ENCODE measurements at places on chromosomes 13 and 19.

DNA sequence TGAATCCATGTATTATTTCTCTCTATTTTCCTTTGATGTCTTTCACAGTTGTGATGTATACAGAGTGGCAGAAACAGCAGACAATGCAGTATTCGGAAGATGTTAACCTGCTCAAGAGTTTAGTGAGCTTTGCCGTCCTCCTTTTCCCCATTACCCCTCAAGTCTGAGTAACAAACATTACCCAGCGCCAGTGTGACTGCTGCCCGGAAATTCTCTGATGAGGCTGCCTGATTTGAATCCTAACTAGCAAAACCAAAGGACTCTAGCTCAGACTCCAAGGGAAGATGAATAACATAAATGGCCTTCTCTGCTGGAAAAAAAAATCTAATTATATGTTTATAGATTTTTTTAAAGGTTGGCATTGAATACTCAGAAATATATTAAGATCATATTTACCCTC lies 247.3 kb upstream of the SOX21 start:
- no peak for DNase-seq

DNA sequence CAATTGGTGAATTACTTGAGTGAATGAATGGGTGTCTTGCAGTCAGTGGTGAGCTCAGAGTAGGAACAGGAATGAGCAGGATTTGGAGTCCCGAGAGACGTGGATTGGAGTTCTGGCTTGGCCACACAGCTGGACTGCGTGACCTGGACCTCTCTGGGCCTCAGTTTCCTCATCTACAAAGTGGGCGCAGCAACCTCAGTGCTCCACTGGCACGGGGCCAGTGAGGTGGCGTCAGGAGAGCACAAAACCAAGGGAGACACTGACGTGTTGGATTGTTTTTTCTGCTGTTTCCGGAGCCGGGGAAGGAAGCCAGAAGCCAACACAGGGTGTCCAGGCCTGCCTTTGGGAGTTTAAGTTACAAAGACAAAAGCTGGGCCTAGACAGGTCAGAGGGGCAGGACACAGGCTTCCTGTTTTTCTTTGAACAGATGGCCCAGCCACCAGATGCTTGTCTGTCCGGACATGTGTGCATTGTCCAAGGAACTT lies 6.5 kb upstream of the DOCK6 start:
- DNase-seq, result no peak

DNA sequence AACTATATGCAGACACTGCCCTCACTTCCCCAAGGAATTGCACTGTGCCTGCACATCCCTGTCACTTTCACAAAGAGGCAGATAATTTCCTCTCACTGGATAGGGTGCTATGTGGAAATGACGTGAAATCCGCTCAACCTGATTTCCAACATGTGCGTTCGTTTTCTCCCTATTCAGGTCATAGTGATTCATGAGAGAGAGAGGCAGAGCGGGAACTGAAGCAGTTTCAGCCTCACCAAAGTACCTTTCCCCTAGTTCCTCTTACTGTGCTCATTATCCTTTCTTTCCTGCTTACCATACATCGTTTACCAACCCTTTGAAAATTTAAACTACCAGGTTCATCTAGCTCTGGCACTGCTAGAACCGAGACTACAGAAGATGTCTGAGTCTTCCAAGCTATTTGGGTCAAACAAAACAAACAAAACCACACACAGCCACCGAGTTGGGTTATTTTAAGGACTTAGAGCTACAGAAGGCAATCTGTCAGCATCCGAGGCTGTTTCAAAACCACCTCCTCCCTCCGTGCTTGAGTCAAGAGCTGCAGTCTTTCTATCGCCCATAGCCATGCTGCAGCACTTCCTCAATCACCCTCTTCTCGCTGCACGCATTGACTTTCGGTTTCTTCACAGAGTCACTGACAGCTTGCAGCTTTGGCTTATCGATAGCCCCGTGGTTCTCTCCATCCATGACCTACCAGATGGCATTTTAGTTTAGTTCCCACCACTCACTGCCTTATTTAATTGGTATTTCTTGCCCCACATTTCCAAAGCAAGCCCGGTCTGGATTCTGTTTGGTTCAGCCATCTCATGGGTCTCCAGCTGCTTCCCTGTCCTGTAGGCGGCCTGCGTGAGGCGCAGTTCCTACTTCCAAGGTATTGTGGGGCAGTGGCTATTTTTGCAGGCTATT lies 1395.8 kb downstream of the EFNB2 start:
- DNase-seq, result no peak

- DNase-seq, result no peak
These were observed 383.4 kb downstream of the IRS2 start for GRCh38 chr13:109403012-109403421.

DNA sequence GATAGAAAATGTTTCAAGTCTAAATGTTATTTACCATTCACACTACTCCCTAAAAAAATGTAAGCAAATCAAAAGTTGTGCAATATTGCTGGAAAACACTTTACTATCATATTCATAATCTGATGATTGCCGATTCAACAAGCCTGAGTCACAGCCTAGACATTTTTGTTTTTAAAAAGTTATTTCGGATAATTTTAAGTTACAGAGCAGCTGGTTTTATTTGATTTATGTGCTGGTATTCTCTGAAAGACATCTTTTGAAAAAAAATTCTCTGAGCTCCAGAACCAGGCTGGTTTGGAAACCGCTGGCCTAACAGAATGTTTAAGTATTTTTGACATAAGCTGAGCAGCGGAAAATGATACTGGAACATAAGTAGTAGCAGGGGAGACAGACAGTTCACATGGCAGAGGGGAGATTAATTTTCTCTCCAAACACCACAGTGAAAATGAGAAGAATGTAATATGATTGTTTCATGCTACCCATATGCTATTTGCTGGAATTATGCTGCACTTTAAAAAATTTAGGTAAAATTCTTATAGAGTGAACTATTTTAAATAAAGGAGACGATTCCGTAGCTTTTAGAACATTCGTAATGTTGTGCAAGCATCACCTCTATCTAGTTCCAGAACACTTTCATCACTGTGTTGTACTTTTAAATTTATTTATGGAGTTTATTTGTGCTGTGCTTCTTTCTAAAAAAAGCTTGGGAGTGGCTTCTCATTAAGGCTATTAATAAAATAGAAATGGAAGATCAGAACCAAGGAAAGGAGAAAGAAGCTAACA lies 36.1 kb downstream of the TBC1D4 start:
- no peak for DNase-seq

DNA sequence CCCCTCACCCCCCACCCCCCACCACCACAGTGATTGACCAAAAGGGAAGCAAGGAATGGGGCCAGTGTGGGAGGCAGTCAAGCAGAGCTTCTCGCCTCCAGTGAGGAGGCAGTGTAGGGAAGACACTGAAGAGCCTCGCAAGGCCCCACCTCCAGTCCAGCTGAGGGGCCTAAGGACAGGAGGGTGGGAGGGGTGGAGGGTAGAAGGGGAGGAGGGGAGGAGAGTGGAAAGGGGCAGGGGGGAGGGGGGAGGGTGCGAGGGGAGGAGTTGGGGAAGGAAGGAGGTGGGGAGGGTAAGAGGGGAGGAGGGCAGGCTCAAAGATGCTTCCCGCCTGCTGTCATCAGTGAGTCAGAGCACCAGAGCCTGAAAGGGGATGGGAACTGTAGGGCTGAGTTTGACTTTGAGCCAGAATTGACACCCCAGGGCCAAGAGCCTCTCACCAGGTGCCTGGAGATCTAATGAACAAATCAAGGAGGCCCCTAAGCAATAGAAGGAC lies 786.2 kb downstream of the UQCRFS1 start:
- no peak for DNase-seq

DNA sequence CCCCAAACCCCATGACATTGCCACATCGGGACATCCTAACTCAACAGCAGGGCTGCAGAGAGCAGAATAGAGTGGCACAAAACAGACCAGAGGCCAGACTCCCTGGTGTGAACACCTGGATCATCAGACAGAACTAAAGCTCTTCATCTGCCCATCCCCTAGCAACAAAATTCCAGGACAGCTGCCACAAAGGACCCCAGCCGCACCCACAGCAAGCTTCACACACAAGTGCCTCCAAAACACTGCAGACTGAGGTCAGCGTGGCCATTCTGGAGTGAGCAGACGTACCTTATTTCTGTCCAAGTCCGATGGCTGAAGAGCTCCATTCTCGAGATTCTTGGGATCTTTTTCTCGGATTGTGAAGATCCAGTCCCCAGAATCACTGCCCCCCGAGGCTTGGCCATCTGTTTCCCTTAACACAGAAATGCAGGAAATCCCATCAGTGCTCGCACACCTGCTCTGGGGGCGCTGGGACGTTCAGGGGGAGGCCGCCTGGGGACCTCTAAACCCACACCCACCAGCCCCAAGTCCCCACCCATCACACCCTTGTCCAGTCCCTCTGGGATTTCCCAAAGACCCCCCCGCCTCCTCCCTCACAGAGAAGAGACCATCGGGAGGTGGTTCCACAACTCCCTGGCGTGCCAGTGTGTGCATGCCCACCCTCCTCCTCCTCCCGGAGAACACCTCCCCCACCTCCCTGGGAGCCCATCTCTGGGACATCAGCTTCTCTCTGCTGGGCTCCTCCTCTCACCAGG lies 115.2 kb downstream of the STK24 start:
- no peak for DNase-seq

GRCh38 chr19:50889638-50890037 lies 16.4 kb downstream of the KLK2 start:
- no peak for DNase-seq

- DNase-seq, result no peak
These were observed 2.2 kb downstream of the ZNF415 start for GRCh38 chr19:53130506-53130905.

DNA sequence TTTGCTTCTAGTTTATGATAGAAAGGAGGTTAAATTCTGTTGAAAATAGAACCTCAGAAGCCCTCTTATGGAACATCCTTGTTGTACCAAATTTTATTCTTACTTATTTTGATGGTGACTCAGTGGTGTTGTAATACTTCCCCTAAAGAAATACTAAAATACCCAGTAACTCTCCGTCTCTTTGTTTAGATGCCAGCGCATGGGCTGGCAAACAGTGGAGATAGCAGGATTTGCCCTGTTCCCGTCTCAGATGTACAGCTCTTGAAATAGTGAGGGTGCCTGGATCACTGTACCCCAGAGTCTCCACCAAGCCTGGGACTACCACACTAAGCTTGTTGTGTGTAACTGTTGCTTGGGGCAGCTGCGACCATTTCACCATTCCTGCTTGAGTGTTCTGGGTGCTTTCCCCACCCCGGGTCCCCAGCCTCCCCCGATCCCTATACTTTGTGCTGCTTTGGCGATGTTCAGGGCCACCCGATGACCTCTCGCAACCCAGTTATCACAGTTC lies 67.0 kb upstream of the TEX29 start:
- DNase-seq, result no peak

- DNase-seq, result no peak
These were observed 1443.1 kb downstream of the PCDH9 start for GRCh38 chr13:65787082-65787481.

GRCh38 chr13:28582225-28582891 lies 76.6 kb upstream of the POMP start:
- no peak for DNase-seq

DNA sequence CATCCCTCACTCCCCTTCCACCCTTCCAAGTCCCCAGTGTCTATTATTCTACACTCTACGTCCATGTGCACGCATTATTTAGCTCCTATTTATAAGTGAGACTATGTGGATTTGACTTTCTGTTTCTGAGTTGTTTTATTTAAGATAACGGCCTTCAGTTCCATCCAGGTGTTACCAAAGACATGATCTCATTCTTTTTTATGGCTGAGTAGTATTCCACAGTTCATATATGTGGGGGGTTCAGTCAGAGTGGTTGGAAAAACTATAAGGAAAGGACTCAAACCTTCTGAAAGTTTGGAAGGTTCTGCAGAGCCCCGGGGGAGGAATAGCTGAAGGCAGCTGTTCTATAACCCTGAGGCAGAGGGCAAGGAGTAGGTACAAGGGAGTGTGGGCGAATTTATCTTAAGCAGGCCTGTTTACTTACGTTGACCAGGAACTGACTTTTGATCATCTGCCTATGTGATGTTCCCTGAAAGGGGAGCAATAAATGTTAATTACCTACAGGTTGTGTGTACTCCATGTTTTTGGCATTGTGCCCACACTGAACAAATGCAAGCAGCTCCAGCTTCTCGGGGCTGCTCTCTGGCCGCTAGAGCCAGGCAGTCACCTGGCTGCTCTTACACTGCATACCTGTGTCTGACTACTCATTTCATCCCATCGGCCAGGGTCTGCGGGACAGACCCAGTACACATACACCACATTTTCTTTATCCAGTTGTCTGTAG lies 13.5 kb upstream of the ADGRE1 start:
- no peak for DNase-seq

DNA sequence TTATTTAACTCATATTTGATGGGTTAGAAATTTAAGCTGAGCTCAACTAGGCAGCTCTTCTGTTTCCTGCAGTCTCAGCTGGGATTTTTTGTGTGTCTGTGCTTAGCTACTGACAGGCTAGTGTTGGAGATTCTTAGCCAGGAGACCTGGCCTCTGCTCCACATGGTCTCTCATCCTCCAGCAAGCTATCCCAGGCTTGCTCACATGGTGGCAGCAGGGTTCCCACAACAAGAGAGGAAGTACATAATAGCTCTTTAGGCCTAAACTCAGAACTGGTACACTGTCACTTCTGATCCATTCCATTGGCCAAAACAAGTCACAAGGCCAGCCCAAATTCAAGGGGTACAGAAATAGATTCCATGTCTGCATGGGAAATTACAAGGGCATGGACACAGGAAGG lies 406.2 kb downstream of the SUCLA2 start:
- DNase-seq, result no peak

DNA sequence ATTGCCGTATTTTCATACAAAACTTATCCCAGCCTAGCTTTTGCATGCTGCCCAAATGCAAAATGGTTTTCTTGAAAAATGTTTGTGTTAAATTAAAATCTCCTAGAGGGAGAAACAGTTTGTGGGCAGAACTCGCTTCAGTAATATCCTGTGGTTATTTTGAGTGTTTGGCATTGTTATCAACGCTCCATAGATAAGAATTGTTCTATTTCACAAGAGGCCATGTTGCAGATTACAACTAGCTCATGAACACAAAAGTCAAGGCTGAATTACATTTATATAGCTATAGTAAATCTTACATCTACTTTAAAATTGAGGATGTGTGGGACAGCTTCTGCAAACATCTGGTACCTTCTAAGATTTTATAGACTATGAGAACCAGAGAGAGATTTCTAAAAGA lies 447.9 kb downstream of the DCT start:
- no peak for DNase-seq

DNA sequence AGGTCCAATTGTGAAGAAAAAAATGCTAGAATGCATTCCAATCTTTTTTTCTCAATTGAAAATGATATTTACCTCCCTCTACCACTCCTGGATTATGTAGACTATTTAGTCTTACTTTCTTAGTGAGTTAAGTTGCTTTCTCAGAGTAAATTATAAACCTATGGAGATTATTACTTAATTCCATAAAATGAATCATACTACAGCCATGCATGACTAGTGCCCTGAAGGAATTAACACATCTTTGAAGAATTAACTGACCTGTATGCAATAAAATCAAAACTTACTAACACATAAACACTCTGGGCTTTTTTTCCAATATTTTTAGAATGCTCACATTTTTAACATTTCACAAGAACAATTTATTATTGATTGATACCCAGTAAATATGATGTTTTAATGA lies 379.4 kb upstream of the DACH1 start:
- no peak for DNase-seq

- no peak for DNase-seq
These were observed 14.1 kb downstream of the SH3GL1 start for GRCh38 chr19:4386041-4386782.

- no peak for DNase-seq
These were observed 459.4 kb downstream of the FOXO1 start for GRCh38 chr13:40207001-40207478.
